ENCODE measurements at places on chromosomes 16 and 17. TPM values are rescaled to one million over a fixed set of nuclear protein-coding genes. Genes with fewer than 3 reads are reported as not detected.

The KRT23 gene
- polyA plus RNA-seq: not detected

The GNG13 gene
- polyA plus RNA-seq: not detected

- DNase-seq: no peak
Measured at GRCh38 chr16:2786061-2786825, 1.1 kb downstream of the PRSS33 start.

- no peak for DNase-seq
Measured at GRCh38 chr16:86925067-86925791, 346.9 kb downstream of the FOXL1 start.

- DNase-seq: no peak
Measured at GRCh38 chr17:47843391-47843730, 2.3 kb upstream of the SCRN2 start.

DNA sequence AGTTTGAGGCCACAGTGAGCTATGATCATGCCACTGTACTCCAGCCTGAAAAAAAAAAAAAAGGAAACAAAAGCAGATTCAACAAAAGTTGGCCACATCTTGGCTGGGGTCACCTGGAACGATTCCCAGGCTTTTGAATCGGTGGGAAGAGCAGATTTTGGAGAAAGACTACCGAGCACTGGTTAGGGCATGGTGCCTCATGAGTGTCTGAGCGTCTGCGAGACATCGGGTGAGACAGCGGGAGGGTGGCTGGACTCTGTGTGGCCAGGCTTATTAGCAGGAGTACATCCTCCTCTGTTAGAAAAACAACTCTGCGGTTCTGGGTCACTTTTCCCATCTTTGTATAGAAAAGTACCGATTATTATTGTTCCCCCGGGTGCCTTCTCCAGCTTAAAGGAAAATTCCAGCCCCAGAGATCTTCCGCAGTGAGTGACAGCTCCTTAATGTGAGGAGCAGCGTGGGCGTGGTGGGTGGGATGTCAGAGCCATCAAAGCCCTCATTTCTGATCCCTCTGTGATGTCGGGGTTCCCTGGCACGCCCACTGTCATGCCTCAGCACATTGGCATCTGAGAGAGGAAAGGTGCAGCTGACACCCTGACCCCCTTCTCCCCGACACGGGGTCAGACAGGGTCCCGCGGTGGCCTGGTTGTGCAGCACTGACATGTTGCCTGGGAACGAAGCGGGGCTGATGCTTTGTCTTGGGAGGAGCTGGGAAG lies 6.9 kb downstream of the RGS9 start:
- no peak for DNase-seq

GRCh38 chr16:23148513-23149266 lies 562 bp downstream of the USP31 start:
- DNase-seq: peak; percentile 48

DNA sequence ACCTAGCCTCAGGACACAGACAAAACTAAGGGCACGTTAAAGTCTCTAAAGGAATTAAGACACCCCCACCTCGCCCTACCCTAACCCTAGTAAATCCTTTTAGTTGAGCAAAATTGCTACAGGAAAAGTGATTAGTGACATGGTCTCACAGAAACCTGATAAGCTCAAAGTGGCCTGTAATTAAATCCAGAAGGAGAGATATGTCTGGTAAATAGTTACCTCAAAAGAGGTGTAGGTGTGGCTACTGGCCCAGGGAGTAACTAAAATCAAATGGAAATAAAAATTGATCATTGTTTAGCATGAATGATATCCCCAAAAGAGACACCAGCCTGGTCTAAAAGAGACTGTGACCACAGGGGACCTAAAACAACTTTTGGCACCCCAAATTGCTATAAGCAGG lies 168.3 kb downstream of the SLC39A11 start:
- DNase-seq: no peak

- no peak for DNase-seq
Measured at GRCh38 chr17:82090549-82091263, 7.3 kb downstream of the FASN start.

- no peak for DNase-seq
Measured at GRCh38 chr17:50280801-50281441, 6.7 kb downstream of the TMEM92 start.
